ENCODE measurements at places on chromosomes 16 and 17. TPM values are rescaled to one million over a fixed set of nuclear protein-coding genes. Genes with fewer than 3 reads are reported as not detected.

The ACSM2A gene
- not detected for total RNA-seq

GRCh38 chr17:77772461-77772897, 186.0 kb upstream of the TNRC6C start:
- peak; percentile 66 for DNase-seq

GRCh38 chr16:9964426-9964825, 217.8 kb downstream of the GRIN2A start:
- DNase-seq, result no peak

The CYBA gene
- 316 TPM for total RNA-seq

DNA sequence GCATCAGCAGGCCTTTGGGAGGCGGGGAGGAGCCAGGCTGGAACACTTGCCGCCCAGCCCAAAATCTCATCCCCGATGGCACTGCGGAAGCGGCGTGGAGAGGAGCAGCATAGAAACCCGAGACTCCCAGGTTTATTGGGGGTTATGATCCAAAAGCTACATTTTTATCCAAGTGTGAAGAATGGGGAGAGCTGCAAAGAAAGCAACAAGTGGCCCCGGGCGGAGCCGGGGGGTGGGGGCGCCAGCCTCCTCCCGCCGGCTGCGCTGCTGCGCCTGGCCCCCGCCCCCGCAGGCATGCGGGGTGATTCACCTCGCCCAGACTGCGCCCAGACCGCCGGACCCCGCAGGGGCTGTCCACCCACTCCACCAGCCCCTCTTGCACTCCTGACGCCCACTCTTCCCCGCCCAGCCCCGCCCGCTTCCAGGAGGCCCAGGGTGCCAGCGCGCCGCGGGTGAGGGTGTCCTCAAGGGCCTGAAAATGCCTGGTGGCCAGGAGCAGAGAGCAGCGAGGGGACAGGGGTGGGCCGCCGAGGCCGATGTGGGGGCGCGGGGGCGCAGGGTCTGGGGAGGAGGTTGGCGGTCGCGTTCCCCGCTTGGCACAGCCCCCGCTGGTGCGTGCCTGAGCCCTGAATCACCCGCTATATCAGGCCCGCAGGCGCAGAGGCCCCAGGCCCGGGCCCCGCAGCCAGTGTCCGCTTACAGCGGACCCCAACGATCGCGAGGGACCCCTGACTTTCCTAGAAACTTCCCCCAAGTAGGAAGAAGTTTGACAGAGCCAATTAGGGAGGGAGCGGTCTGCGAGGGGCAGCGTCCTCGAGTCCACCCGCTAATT, 1.3 kb downstream of the CAVIN1 start:
- DNase-seq, result no peak

- DNase-seq, result no peak
These were observed 240.5 kb downstream of the GSG1L start for GRCh38 chr16:27822996-27823395.

GRCh38 chr17:78664476-78665386, 87.5 kb upstream of the DNAH17 start:
- no peak for DNase-seq

DNA sequence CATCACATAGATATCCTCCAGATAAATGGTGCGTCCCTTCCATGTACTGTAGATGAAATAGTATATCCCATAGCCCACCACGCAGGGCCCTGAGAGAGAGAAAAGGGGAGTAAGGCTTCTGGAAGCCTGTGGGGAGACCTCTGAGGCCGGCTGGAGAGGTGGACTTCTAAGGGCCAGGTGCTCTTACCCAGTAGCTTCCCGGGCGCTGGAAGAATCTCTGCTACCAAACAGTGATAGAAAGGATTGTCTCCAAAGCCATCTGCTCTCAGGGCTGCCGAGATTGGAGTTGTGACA, 718 bp downstream of the SAT2 start:
- DNase-seq, result no peak

GRCh38 chr17:4001048-4001590, 36.9 kb upstream of the ATP2A3 start:
- no peak for DNase-seq

All from mucosa of descending colon (tissue), 3 donors.